ENCODE measurements at places on chromosomes 5 and 9.

DNA sequence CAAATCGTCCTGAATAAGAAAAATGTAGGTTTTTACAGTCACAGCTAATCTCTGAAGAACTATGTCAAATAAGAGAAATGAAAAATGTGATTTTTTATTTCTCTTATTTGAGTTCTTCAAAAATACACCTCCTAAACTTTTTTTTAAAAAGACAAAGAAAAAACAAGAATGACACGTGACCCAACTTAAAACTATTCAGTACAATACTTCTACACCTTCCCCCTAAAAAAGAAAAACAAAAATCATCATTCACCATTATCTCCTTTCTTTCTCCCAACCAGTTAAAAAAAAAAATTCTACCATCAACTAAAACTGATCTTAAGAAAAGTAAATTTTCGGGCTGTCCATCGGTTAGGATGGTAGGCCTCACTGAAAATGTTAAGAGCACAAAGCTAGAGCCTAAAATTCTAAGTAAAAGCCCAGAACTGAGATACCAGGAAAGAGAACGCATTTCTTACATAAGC lies 2.1 kb downstream of the RNF145 start:
- no peaks in the 10 kb centered on the region for H3K27me3 ChIP-seq
- no peak for DNase-seq
- H3K4me1 ChIP-seq: peaks cover 64% of the 10 kb centered on the region
- H3K4me3 ChIP-seq: peak overlapping the region; percentile 88

DNA sequence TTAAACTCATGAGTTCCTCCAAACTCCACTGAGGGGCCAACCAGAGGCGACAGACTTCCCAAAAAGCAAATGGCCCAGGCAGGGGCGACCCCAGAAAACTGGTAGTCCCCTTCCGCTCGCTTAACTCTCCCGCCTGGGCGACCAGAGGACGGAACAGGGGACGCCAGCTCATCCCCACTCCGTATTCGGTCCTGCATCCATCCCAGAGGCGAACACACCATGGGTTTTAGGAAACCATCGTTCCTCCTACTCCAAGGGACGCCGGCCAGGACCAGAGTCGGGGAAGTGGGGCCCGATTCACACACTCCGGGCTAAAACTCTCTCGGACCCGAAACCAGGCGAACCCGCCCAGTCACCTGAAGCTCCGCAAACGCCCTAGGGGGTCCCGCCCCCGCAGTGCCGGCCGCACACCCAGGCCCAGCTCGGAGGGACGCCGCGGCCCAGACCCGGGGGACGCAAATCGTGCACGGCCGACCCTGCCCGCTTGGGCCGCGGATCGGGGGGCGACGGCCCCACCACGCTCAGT lies 478 bp downstream of the TEX10 start:
- H3K4me3 ChIP-seq: peak overlapping the region; percentile 80
- peak overlapping the region; percentile 68 for H3K27ac ChIP-seq
- no peaks in the 10 kb centered on the region for H3K36me3 ChIP-seq
- peak; percentile 3 for DNase-seq
- H3K27me3 ChIP-seq: no peaks in the 10 kb centered on the region
- peaks cover 34% of the 10 kb centered on the region for H3K4me1 ChIP-seq

DNA sequence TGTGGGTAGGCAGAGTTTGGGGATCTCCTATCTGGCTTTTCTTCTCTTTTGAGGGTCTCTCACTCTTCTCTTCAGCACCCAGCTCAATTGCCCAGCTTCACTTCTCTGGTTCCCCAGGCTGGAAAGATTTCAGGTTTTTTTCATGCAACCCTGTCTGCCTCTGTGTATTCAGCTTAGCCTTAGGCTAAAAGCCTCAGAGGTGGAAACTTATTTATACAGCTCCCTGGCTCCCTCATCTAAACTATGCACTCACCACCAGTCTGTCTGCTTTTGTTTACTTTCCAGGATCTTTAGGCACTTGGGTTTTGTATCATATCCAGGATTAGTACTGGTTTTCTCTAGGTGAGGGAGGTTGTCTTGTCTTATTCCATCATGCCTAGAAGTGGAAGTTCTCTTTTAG lies 540.2 kb upstream of the TRPC7 start:
- no peak overlapping the region for H3K27ac ChIP-seq
- no peaks in the 10 kb centered on the region for H3K4me1 ChIP-seq
- H3K36me3 ChIP-seq: no peaks in the 10 kb centered on the region
- no peaks in the 10 kb centered on the region for H3K27me3 ChIP-seq
- DNase-seq: no peak

DNA sequence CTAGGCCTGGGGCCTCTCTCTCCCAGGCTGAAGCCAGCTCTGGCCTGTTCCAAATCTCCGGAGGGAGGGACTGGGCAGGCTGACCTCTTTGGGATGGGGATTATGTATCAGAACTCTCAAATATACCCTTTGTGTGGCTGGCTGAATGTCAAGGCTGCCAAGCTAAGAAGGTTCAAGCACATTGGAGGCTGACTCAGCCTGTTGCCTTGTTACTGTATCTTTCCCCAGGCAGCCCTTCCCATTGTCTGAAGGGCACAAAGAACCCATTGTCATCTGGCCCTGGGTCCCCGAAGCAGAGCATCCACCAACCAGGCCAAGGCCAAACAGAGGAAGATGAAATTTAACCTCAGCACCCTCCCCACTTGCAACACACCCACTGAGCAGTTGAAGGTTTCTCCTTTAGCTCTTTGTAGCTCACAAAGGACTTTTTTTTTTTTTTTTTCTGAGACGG lies 7.3 kb upstream of the SPARC start:
- no peak overlapping the region for H3K27ac ChIP-seq
- H3K36me3 ChIP-seq: no peaks in the 10 kb centered on the region
- no peak overlapping the region for H3K4me3 ChIP-seq
- no peaks in the 10 kb centered on the region for H3K27me3 ChIP-seq

GRCh38 chr5:2370626-2371418 lies 380.7 kb downstream of the IRX2 start:
- H3K27ac ChIP-seq: no peak overlapping the region
- DNase-seq: no peak
- H3K27me3 ChIP-seq: no peaks in the 10 kb centered on the region

GRCh38 chr5:66888613-66889012 lies 292.4 kb downstream of the MAST4 start:
- DNase-seq: no peak
- no peaks in the 10 kb centered on the region for H3K27me3 ChIP-seq
- H3K36me3 ChIP-seq: no peaks in the 10 kb centered on the region
- no peak overlapping the region for H3K4me3 ChIP-seq
- H3K27ac ChIP-seq: no peak overlapping the region
- H3K4me1 ChIP-seq: no peaks in the 10 kb centered on the region

DNA sequence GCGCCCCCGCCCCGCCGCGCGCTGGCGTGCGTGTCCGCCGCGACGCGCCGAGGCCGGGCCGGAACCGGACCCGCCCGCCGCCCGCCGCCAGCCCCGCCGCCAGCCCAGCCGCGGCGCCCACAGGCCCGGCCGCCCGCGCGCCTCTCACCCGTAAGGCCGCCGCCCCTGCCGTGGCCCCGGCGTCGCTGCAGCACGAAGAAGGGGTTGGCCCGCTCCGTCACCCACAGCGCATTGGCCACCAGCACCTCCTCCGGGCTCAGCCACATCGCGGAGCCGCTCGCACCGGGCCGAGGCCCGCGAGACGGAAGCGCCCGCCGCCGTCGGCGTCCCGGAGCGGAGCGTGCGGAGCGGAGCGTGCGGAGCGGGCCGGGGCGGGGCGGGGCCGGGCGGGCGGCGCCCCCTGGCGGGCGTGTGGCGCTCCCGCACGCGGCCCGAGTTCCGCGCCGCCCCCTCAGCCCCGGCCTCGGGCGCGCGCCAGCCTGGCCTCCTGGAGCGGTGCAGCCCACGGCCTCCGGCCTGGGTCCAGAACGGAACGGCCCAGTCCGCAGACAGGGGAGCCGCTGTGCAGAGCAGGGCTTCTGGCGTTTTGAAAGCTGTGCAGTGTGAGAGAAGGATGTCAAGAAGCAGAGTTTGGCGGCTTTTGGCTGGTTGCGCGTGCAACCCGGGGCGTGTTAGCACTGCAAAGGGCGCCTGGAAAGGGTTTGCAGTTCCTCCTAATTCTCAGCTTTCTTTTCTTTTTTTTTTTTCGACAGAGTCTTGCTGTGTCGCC lies at the start of gene TBC1D9B:
TSS of gene TBC1D9B (minus strand) at position 342 of the 769 bp plus-strand sequence. CDS start at position 266, 76 bp downstream.
- H3K4me1 ChIP-seq: peaks cover 17% of the 10 kb centered on the region
- no peaks in the 10 kb centered on the region for H3K27me3 ChIP-seq
- peak within 1 kb of the TSS; percentile 51 for H3K27ac ChIP-seq
- H3K4me3 ChIP-seq: peak within 1 kb of the TSS; percentile 44
- no peaks in the 10 kb centered on the region for H3K36me3 ChIP-seq

DNA sequence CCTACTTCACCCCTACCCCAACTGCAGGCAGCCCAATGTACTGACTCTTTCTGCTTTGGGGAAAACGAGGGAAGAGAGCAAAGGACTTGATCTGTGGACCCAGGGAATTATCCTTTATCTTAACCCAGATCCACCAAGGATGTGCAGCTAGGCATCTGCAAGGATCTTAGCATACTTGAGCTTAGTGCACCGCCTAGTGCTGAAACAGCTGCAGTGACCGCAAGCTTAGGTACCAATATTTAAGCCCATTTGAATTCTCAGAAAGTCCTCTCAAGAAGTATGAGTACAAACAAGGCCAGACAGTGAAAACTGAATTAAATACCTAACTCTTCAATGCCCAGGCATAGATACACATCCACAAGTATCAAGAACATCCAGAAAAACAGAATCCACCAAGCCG lies 576.7 kb upstream of the ADAMTS16 start:
- H3K4me1 ChIP-seq: no peaks in the 10 kb centered on the region
- H3K4me3 ChIP-seq: no peak overlapping the region
- no peak overlapping the region for H3K27ac ChIP-seq
- H3K36me3 ChIP-seq: no peaks in the 10 kb centered on the region

- DNase-seq: no peak
- no peaks in the 10 kb centered on the region for H3K36me3 ChIP-seq
- peaks cover 11% of the 10 kb centered on the region for H3K4me1 ChIP-seq
- H3K27me3 ChIP-seq: peaks cover 28% of the 10 kb centered on the region
- no peak overlapping the region for H3K4me3 ChIP-seq
These were observed 7.6 kb downstream of the SHROOM1 start for GRCh38 chr5:132822650-132823480.

DNA sequence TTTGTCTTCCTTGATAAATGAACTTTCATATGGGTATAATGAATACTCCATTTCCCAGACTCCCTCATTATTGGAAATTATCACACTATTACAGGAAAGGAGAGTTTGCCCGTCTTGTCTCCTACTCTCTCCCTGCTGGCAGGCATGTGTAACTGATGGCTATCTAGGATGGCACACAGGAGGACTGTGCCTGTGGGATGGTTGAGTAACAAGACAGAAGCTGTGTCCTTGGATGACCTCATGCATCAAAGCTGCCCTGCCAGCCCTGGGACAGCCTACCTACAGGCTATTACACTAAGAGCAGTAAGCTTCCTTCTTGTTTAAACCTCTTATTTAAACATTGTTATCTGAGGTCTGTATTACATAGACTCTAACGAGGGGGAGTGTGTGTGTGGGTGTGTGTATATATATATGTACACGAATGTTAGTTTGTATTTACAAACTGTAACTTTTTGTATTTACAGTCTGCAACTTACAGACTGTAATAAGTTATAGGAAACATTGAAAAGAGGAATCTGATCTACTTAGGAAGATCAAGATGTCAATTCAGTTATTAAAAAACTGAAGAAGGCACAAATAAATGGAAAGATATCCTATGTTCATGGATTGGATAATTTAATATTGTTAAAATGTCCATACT lies 247.6 kb upstream of the ACO1 start:
- no peak overlapping the region for H3K27ac ChIP-seq
- DNase-seq: no peak
- H3K27me3 ChIP-seq: no peaks in the 10 kb centered on the region
- H3K4me1 ChIP-seq: no peaks in the 10 kb centered on the region
- H3K36me3 ChIP-seq: no peaks in the 10 kb centered on the region

GRCh38 chr9:94168203-94169000 lies 84.1 kb downstream of the PTPDC1 start:
- H3K36me3 ChIP-seq: peaks cover 4% of the 10 kb centered on the region
- H3K27me3 ChIP-seq: no peaks in the 10 kb centered on the region
- H3K4me1 ChIP-seq: peaks cover 55% of the 10 kb centered on the region

DNA sequence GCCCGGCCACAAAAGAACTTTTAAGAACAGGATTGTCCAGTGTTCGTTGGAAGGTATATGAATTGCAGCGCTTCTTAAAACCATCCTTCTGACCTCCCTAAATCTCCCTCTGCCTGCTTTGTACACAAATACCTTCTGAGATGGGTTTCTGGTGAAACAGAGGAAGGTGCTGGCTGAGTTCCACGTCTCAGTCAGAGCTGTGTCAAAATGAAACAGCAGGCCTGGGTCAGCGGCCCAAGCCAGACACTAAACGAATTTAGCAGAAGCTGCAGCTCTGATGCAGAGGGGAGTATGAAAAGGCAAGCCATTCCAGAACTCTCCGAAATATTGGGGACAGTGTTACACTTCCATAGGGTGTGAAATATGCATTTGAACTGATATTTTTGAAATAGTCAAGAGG lies 37.8 kb upstream of the CRB2 start:
- DNase-seq: no peak
- no peak overlapping the region for H3K4me3 ChIP-seq
- no peaks in the 10 kb centered on the region for H3K27me3 ChIP-seq
- H3K27ac ChIP-seq: no peak overlapping the region

GRCh38 chr5:25963251-25964008 lies 1075.0 kb downstream of the CDH9 start:
- DNase-seq: no peak
- H3K36me3 ChIP-seq: no peaks in the 10 kb centered on the region
- no peak overlapping the region for H3K4me3 ChIP-seq

GRCh38 chr5:55172937-55173686 lies at the start of gene CDC20B:
Gene CDC20B (minus strand): TSS chr5:55173177. CDS start chr5:55173000, 177 bp downstream.
- H3K36me3 ChIP-seq: no peaks in the 10 kb centered on the region
- peak; percentile 78 for DNase-seq
- H3K27me3 ChIP-seq: peaks cover 53% of the 10 kb centered on the region
- H3K4me1 ChIP-seq: peaks cover 34% of the 10 kb centered on the region

DNA sequence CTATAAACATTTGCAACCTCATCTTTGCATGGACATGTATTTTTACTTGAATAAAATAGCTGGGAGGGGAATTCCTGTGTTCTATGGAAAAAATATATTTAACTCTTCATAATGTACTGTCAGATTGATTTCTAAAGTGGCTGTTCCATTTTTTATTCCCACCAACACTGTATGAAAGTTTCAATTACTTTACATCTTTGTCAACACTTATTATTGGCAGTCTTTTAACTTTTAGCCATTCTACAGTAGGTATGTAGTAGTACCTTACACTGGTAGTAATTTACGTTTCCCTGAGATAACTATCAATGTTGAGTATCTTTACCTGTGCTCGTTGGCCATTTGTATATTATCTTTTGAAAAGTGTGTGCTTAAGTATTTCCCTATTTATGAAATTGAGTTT lies 429.7 kb downstream of the KIAA0825 start:
- no peaks in the 10 kb centered on the region for H3K36me3 ChIP-seq
- no peaks in the 10 kb centered on the region for H3K4me1 ChIP-seq
- H3K4me3 ChIP-seq: no peak overlapping the region
- H3K27me3 ChIP-seq: no peaks in the 10 kb centered on the region
- DNase-seq: no peak
